HepG2 (cell line): ENCODE measurements at places on chromosomes 16 and 17. TPM values are rescaled to one million over a fixed set of nuclear protein-coding genes. Genes with fewer than 3 reads are reported as not detected.
A peak's percentile ranks its signal among the peaks of the same experiment; 100 is the strongest.

- no peak for DNase-seq
These were observed 477.5 kb downstream of the WWOX start for GRCh38 chr16:78576941-78577340.

DNA sequence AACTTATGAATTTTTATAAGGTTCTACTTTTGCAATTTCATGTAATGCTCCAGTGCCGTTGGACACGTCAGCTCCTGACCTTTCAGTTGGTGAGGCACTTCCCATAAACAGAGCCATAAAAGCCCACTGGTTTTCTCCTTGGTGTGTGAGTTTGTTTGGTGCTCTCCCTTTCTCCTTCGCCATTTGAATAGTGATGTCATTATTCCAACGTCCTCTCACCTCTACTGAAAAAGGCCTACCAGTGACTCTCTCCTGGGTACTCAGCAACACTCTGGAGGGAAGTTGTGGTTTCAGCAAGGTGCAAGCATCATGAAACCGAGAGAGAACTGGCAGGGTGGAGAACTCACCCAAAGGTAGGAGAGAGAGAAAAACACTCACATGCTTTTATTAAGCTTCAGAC lies 29.6 kb upstream of the HNF1B start:
- no peak for DNase-seq

DNA sequence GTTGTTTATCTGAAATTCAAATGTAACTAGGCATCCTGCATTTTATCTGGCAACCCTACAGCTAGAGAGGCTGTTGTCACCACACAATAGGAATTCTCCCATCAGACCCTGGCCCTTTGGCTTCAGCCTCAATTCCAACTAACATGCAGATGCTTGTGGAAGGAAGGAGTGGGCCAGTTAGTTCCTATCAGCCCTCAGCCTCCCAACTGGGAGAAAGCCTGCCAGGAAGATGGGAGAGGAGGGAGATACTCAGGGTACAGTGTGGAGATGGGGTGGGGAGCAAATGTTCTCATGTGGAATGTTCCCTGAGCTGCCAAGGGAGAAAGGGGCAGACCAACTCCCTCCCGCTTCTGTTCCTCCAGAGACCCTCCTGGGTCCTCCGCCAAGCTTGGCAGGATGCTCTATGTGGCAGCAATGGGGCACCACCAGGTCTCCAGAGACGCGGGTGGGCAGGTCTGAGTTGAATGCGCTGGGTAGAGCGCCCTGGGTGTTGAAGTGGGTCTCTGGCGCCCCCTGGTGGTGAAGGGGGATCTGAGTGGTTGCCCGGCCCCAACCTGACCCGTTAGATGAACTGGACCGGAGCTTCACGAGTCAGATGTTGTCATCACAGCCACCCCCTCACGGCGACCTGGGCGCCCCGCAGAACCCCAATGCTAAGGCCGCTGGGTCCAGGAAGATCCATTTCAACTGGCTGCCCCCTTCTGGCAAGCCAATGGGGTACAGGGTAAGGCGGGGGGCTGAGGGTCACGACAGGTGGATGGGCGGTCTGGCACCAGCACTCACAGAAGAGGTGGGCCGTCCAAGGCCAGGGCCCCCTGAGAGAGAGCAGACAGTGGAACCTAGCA lies 15.2 kb downstream of the GALK1 start:
- DNase-seq: peak; percentile 67

DNA sequence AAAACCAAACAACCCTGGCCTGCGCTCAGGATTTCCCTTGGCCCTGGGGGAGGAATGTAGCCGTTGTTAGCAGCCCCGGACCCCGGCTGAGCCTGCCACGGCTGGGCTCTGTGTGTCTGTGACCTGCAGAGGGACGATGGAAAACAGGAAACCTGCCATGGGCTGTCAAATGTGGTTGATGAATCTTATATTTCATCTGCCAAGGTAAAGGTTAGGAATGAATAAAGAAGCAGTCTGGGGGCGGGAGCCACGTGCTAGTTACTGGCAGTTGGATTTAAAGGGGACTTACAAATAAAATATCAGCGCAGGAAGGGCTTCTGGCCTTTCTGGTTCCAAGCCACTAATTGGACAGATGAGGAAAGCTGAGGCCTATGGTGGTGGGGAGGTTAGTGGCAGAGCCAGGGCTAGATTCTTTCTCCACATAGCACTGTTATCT lies at the start of gene KRT23:
Gene KRT23, minus strand, starts transcription at position 263 of the 436 bp plus-strand sequence. CDS start 1,043 bp downstream, outside the sequence.
- DNase-seq: no peak

GPR179 gene
- 0.07 TPM in 1 of 2 replicates, not detected in the other for total RNA-seq

- no peak for DNase-seq
These were observed 73.2 kb downstream of the MYH10 start for GRCh38 chr17:8557176-8557806.

USP36 gene
- 29.6 and 30.7 TPM in 2 replicates for total RNA-seq

TM4SF5 gene
- total RNA-seq: 15.6 and 30.1 TPM in 2 replicates

- no peak for DNase-seq
These were observed 20.0 kb downstream of the ACE start for GRCh38 chr17:63496663-63497400.

CCL16 gene
- total RNA-seq: 0.51 and 2.0 TPM in 2 replicates

- DNase-seq: peak; percentile 85
These were observed 343.3 kb downstream of the SLC39A11 start for GRCh38 chr17:72749119-72749572.

DNA sequence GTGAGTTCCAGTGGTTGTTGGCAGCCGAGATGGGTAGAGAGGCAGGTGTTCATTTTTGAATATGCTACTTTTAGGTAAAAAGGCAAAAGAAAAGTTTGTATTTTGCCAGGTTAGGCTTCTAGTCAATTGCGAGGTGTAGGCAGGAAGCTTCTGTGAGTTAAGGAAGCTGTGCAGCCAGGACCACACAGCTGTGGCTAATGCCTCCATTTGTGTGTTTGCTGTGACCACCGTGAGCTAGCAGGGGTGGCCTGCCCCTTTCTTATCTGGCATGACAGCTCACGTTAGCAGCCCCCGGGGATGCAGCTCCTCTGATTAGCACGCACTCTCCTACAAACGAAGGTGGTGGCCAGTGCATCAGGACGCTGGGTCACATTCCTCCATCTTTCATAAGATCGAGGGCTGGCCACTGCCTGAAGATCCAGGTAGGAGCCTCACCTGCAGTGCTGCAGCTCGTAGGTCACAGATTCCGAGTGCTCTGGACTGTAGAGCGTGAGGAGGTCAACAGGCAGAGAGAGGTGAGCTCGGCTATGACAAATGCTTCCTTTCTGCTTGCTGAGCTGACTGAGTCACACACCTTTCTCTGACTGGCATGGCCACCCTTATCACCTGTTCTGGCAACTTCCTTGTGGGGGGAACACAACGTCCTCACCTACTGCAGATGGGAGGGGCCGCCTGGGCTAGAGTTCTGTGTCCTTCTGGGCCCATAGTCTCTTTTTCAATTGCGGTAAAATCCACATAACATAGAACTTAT lies 244.4 kb downstream of the HS3ST3B1 start:
- no peak for DNase-seq

CDH1 gene
- total RNA-seq: 0.70 and 0.95 TPM in 2 replicates

- no peak for DNase-seq
These were observed 5.0 kb upstream of the DNASE1L2 start for GRCh38 chr16:2231016-2231931.

DNA sequence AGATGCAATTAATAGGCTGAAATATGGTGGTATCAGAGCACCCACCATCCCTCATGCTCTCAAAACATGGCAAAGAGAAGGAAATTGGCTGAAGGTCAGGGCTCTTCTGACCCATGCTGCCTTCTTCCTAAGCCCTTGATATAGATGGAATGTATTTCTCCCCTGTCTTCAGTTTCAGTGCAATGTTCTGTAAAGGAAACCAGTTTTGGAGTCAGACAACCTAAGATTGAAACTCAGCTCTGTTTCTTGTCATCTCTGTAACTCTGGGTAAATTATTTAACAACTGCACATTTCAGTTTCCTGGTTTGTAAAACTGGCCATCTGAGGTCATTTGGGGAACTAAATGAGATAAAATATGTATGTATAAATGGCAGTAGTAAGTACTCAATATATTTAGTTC lies 243.9 kb downstream of the CA10 start:
- DNase-seq: no peak

- no peak for DNase-seq
These were observed 16.5 kb upstream of the NUDT16L1 start for GRCh38 chr16:4676831-4677230.
